ENCODE measurements at places on chromosomes 12 and 14.

DNA sequence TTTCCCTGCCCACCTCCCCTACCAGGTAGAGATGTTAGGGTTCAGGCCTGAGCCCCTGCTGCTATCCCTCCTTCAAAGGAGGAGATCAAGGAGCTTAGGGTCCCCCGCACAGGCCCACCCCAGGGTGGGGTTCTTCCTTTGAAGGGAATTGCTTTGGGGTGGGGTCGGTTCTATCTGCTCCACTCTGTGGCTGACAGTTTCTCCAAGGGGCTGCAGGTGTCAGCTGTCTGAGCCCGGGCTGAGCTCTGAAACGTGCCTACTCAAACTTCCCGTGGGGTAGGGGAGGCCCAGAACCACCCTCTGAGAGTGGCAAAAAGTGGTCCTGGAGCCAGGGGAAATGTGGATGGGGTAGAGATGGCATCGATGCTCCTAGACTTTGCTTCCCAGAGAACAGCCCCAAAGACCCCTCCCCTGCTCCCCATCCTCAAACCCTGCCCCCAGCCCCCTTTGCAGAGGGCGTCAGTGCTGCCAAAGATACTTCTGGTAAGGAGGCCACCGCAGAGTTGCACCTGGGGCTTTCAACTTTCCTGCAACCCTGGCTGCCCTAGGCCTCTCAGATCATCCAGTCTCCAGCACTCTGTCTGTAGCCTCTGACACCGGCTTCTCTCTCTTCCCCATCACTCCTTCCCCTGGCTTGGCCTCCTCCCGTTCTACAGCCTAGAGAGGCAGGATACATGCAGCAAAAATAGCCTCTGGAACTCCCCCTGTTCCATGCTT lies 6.3 kb upstream of the CD4 start:
- DNase-seq: no peak

DNA sequence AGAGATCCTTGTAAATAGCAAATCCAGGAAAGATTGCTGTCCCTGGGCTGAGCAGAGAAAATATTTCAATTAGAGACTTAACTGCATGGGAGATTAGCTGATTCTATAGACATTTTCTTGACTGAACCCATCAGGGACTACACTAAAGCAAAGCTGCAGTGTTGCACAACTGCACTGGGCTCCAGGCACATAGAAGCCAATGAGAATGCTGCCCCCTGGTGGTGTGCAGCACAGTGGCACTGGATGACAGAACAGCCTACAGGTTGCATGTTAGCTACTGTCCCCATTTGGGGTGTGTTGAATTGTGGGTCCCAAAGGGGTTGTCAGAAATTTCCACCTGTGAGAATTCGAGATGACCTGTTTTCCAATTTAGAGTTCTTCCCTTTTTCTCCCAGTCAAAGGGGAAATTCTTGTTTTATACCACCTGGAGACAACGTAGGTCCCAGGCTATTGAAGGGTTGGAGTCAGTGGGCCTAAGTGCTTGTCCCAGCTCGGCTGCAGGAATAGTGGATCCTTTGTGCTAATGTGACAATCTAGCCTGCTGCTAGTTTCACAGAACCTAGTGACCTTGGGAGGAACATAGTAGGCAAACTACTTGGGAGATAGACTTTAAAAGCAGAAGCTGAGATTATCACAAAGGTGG lies 114.7 kb downstream of the SLC8A3 start:
- DNase-seq: peak; percentile 13

DNA sequence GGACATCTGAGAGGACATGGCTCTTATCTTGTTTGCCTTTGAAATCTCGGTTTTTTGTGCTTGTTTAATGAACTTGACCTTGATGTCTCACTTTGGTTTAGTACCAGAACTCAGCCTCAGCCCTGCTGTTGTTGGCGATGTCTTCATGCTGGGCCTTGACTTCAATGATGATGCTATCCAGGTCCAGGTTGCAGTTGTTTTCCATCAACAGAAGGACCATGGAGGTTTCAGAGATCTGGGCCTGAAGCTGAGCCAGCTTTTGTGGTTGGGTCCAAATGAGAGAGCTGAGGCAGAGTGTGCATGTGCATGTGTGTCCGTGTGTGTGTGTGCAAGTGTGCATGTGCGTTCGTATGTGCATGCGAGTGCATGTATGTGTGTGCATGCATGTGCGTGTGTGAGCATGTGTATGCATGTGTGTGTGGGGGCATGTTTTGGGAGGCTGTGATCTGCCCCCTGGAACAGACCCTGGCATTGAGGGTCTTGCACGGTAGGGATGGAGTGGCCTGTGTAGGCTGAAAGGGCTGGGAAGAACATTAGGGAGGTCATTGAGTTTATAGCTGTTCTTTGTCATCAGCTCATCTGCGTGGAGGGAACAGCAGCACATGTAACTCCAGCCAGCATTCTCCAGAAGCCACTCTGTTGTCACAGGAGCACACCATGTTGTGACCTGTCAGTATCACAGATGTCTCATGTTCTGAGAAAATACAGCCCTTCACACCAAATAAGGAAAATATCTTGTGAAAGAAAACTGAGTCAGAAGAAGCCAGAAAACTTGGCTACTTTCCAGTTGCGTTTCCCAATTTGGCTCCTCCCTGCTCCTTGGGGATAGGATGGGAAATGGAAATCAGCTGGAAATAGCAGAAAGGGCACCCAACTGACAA lies 10.0 kb upstream of the KRT82 start:
- no peak for DNase-seq

GRCh38 chr12:125004621-125005020 lies 11.2 kb downstream of the BRI3BP start:
- no peak for DNase-seq

DNA sequence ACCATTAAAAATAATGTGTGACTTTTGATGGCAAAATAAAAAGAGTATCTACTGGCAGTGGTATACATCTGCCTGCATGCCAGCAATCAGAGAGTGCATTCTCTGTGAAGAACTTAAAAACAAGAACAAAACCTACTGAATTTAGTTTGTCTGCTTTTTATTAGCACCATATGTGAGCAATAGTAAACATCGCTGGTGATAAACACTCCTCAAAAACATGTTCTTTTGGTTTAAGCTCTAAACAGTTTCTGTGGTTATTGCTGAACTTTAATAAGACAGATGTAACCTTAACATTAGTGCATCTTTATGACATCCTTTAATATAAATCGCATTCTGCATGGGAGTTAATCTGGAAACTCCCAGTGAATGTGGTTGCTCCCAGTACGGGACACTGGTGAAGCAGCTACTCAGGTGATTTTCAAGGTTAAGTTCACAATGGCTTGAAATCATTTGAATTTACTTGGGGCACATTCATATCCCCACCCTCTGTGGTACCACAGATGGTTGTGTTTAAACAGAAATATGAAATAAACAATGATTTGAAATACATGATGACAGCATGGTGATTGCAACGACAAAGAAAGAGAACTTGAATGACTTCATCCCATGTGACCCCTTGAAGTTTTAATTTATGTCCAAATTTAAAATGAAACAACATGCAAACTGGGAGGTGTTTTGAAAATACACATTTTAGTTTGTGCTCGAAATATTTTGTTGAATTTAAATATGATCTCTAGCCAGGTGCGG lies 285.9 kb downstream of the FOXN3 start:
- no peak for DNase-seq

DNA sequence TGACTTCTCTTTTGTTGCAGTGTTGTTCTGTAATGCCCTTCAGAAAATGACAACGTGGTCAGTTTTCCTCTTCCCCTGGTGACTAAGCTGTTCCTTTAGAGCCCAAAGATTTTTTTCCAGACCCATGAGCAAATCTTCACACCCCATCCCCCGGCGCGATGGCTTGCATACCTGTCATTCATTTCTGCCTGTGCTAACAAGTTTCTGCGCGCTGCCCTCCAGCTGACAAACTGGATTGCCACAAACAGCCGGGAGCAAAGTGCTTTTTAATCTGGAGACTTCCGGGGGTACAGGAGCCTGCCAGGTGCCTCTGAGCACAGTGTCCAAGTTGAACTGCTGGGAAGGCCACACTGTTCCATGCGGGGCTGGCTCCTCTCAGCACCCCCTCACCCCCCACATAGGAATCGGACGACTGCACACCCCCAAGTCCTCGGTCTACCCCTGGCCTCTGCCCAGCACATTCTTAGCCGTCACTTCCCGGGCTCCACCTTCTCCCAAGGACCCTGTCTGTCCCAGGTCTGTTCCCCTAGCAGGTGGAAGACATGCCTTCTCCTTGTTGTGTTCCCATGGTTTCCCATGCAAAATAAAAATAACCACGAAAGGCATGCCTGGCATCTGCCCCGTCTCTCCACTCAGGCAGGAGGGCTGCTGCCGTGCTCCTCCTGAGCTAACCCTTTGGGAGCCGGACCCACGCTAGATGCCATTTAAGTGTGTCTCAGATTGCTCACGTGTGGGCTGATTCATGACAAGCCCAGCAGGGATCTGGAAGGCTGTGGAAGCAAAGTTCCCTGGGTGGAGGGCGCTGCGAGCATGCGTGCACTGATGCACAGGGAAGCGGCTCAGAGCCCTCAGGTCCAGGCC lies 14.1 kb downstream of the RILPL1 start:
- no peak for DNase-seq

- DNase-seq: no peak
Measured at GRCh38 chr14:69153873-69154270, 953 bp upstream of the DCAF5 start.

DNA sequence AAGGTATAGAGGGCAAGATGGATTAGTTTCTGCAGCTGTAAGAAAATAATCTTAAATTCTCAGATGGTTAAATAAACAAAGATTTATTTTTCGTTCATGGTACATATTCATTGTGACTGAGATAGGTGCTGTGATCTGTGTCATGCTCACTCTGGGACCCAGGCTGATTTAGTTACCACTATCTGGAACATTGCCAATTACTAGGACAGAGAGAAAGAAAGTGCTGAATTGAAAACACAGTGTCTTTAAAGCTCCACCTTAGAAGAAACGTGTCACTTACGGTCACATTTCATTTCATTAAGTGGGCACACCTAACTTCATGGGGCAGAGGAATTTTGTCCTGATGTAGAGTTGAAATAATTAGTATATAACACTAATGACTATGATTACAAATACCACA lies 430.0 kb downstream of the CCDC91 start:
- no peak for DNase-seq

DNA sequence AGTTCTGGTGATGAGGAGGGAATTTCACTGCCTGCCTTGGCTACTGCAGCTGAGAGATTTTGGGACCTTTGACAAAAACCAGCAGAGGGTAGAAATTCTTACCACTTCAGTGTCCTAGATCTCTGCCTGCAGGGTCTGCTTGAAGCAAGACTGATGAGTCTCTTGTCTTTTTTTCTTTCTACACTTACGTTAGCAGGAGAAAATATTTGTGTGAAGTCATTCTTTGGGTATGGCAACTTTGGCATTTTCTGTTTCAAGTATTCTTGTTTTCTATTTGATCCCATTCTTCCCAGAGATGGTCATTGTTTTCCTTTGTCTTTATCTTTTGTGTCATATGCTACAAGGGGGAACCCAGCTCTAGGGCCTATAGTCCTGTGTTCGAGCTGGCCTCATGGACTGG lies 65.6 kb upstream of the FERMT2 start:
- DNase-seq: no peak

GRCh38 chr14:103623883-103624482 lies 5.0 kb upstream of the KLC1 start:
- no peak for DNase-seq

DNA sequence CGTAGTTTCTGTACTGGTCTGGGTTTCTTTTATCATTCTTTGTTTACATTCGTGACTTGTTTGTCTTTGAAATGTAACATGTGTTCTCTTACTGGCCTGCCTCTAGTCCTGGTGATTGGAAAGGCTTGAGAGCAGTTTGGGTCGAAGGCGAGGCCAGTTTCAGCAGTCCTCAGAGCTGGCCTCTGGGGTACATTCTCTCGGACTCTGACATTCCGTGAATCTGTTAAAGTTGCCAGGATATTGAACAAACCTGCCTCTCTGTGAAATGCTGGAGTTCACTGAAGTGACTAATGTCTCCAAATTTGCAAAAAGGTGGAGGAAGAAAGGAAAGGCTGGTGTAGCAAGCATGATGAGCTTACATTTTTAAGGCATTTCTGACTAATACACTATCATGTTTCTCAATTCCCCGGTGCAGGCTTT lies 1.5 kb downstream of the PLEKHA5 start:
- DNase-seq: no peak

GRCh38 chr12:117182866-117183265 lies 7.4 kb downstream of the FBXO21 start:
- DNase-seq: no peak

GRCh38 chr12:102548543-102548942 lies 68.2 kb upstream of the IGF1 start:
- no peak for DNase-seq
